Stimulated activated CD8-positive, alpha-beta memory T cell treated with anti-CD3 and anti-CD28 coated beads, Interleukin-4, amount 100 ng/mL, for 48 hours (primary cell): ENCODE measurements at places on chromosomes 3 and 15.

GRCh38 chr3:167739190-167739810 is 3.8 kb downstream of the SERPINI1 start:
- DNase-seq: no peak

- no peak for DNase-seq
Observed at GRCh38 chr3:72442759-72443158, 405.5 kb downstream of the SHQ1 start.

DNA sequence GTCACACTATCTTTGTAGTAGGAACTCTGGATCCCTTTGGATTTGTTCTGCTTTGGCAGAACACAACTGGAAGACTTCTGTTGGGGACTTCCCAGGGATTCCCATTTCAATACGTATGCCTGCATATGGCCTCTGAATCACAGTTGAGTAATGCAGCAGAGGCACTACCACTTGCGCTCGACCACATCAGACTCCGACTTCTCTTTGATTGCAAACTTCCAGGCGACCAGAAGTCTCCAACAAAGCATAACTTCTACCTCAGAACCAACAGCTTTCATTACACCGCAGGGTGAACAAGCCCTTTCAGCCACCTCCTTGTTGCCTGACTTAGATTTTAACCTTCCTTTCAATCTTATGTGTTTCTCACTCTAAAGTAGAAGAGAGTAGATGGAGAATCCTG is 924.4 kb downstream of the IGSF11 start:
- no peak for DNase-seq

DNA sequence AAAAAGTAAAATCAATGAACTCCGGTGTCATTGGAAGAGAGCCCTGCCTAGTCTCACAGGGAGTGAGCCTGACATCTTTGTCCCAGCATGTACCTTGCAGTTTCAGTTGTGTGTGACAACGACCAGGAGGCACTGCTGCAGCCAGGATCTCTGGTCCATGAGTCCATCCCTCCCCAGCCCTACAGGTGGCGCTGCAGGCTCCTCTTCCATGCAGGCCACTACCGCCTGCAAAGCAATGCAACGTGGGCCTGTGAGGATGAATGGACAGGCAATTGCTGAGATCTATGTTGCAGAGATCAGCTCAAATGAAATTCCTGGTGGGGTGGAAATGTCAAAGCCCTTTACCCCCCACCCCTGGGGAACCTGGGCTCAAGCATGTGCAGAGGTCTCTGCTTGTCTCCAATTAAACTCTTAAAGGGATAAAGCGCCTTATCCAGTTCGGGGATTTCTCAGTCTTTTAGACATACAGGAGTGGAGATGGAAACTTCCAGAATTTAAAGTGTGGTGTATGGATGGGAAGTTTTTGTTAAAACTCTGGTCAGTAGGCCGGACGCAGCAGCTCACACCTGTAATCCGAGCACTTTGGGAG is 35.8 kb downstream of the TKT start:
- peak; percentile 93 for DNase-seq

DNA sequence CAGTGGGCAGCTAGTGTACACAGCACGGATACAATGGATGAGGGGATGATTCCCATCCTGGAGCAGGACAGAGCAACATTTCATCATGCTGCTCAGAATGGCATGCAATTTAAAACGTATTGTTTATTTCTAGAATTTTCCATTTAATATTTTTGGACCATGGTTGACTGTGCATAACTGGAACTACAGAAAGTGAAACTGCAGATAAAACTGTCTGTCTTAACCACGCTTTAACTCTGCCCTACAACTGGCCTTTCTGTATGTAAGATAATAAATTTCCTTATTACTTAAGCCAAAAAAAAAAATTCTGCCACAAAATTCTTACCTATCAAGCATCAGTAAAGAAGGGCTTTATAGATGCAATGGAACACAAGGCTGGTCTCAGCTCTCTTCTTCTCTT is 33.4 kb downstream of the AP3S2 start:
- DNase-seq: no peak

GRCh38 chr3:120554812-120555606 is 41.1 kb upstream of the NDUFB4 start:
- DNase-seq: no peak

DNA sequence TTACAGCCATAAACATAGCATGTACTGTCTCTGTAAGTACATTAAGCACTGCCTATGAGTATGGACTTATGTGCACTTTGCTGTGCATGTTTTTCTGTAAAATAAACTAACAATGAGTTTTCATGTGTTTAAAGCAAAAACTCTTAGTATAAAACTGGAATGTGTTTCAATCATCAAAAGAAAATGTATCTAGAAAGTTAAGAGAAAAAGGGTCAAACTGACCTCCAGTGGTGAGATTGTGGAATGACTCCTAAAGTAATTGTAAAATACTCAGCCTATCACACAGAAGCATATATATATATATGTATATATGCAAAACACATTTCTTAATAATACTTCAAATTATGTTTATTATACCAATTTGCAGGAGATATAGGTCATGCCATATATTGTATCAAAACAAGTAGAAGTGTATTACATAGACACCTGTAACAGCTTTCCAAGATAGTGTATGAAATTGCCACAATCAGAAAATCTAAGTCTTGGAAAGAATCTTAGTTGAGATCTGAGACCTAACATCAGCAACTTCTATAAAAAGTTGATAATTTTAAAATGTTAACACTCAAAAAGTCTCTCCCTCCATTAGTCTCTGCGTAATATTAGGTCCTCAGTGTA is 199.6 kb downstream of the FMN1 start:
- no peak for DNase-seq

GRCh38 chr15:27894645-27895044 is 204.5 kb downstream of the OCA2 start:
- DNase-seq: no peak

DNA sequence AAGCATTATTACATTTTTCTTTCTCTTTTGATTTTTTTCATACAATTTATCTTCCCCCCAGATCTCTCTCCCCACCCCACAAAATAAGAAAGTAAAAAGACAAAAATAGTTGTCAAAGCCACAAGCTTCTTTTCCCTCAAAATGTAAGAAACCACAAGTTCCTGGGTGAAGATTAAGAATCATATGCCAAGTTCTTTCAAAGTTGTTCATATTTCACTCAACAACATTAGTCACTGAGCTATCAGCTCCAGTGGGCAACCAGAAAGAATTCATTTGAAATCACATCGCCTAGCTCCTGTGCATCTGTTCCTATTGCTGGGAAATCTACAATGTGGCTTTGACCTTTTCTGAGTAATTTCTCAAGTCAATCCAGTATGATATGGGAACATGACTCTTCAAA is 681.6 kb upstream of the ARPP21 start:
- DNase-seq: no peak
